Memory B cell (primary cell): ENCODE measurements at places on chromosomes 16 and 17.

DNA sequence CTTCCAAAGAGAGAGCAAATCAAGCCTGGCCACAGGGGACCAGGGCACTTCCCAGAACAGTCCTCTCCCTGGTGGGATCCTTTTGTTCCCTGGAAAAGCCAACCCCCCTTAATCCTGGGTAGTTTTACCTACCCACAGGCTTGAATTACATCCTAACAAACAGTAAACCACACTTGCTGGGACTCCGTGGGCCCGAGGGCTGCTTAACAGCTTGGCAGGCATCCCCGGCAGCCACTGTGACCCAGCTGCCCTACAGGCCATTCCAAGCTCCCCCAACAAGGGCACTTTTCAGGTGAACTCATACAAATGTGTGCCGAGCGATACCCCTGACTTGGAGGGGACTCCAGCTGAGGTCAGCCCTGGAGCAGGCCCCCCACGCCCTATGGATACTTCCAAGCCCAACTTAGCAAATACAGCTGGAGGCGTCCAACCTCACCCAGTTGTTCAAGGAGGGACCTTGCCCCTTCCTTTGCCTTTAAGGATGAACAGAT, 26.4 kb downstream of the ADCY9 start:
- DNase-seq: no peak

DNA sequence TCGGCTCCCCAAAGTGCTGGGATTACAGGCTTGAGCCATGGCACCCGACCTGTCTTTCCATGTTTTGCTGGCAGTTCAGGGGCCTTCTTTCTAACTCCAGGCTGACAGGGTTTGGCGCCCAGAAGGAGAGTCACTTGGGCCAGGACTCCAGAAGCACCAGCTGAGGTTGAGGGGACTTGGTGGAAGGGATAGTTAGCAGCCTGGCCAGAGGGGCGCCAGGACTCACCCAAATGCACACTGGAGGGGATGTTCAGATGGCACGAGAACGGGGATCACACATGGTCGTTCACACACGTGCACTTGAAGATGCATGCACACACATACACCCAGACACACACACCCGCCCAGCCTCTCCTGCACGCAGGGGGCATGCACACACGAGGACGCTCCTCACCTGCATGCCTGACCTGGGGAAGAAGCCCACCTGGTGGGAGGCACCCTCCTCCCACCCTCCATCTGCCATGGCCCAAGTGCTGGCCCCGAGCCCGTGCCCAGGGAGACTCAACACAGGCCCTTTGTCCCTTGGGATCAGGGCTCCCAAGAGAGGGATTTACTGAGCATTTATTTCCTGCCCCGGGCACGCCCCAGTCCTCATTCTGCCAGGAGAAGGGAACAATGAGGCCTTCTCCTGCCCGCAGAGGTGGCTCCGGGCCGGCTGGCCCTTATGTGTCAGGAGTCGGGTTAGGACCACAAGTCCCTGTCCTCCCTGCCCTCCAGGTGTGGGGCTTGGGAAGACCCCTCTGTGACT, 2.3 kb upstream of the PRSS21 start:
- DNase-seq: no peak

GRCh38 chr16:23016368-23016767, 132.9 kb downstream of the USP31 start:
- DNase-seq: no peak

GRCh38 chr17:82053556-82054263, 2.0 kb downstream of the GPS1 start:
- no peak for DNase-seq

GRCh38 chr16:69934044-69934443, 17.1 kb upstream of the CLEC18A start:
- DNase-seq: no peak

DNA sequence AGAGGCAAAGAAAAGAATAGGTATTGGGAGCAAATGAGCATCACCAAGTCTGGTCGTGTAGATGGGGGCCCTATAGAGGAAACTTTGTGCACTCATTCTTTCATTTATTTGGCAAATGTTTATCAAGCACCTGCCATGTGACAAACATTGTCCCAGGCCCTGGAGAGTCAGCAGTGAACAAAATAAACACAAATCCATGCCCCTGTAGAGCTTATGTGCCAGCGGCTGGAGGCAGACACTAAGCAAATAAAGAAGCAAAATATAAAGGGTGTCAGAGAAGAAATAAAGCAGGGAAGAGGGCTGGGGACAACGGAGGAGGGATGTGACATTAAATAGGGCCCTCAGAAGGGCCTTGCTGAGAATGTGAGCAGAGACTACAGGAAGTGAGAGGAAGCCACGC, 45.5 kb downstream of the KATNIP start:
- no peak for DNase-seq

- DNase-seq: no peak
Measured at GRCh38 chr16:89410794-89411309, 79.5 kb downstream of the ANKRD11 start.

DNA sequence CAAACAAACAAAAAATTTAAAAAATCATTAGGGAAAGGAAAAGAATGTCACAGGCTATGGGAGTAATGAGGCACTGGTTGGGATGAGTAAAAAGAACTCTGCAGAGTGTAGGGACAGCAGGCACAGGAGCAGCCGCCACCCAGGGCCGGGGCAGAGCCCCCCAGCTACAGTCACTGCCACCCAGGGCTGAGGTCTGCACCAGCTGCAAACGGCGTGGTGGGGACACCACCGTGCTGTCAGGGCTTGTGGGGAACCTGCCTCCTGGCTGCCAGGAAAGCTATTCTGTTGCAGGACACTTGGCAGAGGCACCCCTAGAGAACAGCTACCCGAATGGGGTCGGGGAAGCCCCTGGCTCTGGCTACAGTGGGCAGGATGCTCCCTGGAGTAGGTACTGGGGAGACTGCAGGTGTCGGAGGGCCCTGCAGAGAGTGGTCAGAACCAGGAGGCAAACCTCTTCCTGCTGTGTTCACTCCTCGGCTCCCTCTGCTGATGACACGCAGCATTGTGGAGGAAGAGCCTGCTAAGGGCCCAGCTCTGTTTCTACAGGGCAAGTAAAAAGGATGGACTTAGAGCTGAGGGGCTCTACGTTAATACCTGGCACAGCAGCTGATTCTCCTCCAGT, 32.3 kb upstream of the CAPN15 start:
- DNase-seq: no peak

- DNase-seq: no peak
Measured at GRCh38 chr16:83113317-83113716, 486.5 kb downstream of the CDH13 start.

GRCh38 chr17:10051112-10051511, 146.0 kb upstream of the RCVRN start:
- DNase-seq: no peak

DNA sequence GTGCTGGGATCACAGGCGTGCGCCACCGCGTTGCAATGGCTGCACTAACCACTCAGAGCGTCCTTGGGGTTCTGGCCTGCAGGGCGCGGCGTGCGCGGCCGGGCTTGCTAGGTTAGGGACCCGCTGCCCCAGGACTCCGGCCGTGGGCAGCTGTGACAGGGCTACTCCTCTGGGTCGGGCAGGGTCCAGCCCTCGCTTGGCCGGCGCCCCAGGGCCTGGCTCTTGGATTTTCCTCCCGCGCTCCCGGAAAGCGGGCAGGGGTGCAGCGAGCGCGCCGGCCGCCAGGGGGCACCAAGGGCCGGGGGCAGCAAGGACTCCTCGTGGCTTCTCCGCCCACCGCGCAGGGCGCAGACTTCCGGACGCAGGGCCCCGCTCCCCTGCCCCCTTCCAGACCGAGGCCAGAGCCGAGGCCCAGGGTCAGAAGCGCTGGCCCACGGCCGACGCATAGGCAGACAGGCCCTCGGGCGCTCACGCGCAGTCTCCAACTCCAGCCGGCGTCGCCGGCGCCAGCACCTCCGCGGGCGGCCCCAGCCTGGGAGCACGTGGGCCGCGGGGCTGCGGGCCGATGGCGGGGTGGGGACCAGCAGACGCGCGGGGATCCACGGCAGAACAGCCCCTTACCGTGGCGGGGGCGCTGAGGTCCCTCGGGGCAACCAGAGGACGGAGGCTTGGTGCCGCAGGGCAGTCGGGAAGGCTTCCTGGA, 355 bp downstream of the TLE7 start:
- no peak for DNase-seq

GRCh38 chr17:70905796-70906195, 736.5 kb downstream of the KCNJ2 start:
- no peak for DNase-seq
